ENCODE measurements at places on chromosomes 6 and 20.

DNA sequence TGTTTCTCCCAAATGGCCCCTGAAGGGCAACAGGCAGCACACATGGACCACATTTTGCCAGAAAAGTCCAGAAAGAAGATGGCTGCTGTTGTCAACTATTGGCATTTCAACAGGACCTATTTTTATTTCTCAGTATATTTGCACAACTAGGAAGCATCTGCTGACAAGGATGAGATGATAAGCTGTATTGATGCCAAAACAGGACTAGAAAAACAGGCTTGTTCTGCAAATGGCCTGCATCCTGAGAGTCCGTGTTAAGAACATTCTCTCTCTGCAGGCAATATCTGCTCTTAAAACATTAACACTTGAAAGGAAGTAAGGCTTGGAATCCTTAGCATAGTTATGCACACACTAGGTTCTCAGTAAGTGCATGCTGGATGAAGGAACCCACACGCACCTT lies 283.7 kb downstream of the ESR1 start:
- no peak for DNase-seq

- DNase-seq, result no peak
These were observed 55.3 kb upstream of the BTN3A2 start for GRCh38 chr6:26309731-26310142.

DNA sequence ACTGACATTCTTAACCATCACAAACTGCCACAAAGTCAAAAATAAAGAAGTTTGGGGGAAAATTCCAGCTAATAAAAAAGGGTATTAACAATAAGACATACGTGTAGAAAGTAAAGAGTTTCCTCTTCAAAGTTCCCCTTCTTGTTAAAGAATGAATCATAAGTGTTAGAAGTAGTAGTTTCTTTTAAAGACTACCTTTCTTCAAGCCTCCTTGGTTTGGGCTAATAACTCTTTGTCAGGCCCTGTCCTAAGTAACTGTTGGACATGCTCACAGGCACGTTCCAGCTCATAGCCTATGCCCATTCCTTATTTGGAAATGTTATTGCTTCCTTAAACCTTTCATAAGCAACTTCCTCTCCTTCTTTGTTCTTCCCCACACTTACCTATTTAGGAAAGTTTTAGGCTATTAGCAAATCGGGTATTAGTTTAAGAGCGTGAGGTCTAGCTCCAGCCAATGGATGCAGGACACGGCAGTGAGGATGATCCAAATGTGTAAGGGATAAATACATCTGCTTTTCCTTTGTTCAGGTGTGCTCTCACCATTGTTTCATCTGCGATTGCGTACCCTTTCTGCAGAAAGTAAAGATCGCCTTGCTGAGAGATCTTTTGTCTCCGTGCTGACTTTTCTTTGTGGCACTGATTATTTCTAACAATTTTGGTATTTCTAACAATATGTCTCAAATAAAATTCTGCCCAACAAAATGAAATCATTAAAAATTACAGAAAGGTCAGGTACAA lies 64.9 kb downstream of the CHD6 start:
- no peak for DNase-seq

GRCh38 chr20:62266340-62266739 lies 28.0 kb downstream of the OSBPL2 start:
- DNase-seq, result no peak

DNA sequence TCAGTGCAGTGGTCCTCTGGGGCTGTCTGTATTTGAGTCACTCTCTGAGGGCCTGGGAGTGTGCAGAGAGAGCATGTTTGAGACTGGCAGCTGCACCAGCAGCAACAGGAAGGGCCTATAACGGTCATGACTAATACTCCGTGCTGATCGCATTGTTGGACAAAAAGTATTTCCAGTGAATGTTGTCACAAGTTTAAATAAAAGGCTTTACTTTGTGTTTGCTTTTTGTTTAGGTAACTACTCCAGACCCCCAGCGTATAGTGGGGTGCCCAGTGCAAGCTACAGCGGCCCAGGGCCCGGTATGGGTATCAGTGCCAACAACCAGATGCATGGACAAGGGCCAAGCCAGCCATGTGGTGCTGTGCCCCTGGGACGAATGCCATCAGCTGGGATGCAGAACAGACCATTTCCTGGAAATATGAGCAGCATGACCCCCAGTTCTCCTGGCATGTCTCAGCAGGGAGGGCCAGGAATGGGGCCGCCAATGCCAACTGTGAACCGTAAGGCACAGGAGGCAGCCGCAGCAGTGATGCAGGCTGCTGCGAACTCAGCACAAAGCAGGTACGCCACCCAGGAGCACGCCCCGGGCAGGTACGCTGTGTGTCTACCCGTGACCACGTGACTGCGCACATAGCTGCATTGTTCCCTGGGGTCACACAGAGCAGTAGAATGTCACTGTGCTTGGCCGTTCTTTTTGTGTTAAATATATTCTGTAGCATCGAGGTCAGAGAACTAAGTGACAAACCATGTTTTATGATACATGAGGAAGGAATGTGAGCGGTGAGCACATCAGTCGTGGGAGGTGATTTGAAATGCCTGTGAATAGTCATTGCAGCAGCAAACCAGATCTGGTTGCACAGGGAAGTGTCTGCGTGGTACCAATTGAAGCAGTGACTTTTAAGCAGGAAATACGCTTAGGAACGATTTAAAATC lies 174.7 kb downstream of the TMEM242 start:
- DNase-seq, result no peak

GRCh38 chr20:12289465-12289864 lies 371.8 kb downstream of the BTBD3 start:
- DNase-seq, result no peak

DNA sequence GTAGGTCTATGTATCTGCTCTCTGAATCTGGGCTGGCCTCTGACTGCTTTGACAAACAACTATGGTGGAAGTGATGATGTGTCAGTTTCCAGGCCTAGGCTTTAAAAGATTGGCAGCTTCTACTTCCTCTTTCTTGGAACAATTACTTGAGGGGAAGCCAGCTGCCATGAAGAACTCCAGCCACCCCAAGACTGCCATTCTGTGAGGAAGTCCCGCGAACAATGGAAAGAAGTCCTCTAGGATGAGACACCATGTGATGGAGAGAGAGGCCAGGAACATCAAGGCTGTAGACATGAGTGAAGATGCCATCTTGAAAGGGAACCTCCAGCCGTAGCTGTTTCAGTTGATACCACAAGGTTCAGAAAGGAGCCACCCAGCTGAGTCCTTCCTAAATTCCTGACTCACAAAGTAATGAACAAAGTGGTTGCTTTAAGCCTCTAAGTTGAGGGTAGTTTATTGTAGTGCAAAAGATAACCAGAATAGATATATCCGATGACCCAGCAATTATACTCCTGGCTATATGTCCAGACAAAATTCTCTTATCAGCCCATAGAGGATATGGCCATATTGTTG lies 15.3 kb upstream of the TCF15 start:
- DNase-seq, result no peak

Data from effector memory CD8-positive, alpha-beta T cell (primary cell).